ENCODE measurements at places on chromosomes 1 and 21.
A peak's percentile ranks its signal among the peaks of the same experiment; 100 is the strongest.

GRCh38 chr1:13766592-13767564 lies 66.9 kb downstream of the PRDM2 start:
- peak; percentile 28 for DNase-seq

DNA sequence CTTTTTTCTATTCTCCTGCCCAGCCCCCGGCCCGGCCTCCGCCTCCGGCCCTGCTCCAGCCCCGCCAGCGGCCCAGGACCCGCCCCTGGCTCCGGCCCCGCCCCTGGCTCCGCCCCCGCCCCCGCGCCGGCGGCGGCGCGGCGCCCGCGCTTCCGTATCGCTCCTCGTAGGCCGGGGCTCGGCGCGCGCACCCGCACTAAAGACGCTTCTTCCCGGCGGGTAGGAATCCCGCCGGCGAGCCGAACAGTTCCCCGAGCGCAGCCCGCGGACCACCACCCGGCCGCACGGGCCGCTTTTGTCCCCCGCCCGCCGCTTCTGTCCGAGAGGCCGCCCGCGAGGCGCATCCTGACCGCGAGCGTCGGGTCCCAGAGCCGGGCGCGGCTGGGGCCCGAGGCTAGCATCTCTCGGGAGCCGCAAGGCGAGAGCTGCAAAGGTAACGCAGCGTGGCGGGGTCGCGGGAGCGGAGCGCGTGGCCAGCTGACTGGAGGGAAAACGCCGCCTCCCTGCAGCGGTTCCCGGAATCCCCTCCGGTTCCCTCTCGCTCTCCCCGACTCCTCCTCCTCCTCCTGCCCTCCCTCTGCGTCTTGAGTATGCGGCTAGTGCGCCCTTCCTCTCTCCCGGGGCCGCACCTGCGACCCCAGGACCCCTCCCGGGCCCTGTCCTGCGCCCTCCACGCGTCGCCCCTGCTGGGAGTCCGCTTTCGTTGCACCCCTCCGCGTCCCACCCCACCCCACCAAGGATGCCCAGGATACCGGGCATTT lies at the start of gene IFNAR2:
Gene IFNAR2, plus strand, starts transcription at position 155 of the 761 bp plus-strand sequence. CDS start 11,985 bp downstream, outside the sequence.
- peak; percentile 87 for DNase-seq

DNA sequence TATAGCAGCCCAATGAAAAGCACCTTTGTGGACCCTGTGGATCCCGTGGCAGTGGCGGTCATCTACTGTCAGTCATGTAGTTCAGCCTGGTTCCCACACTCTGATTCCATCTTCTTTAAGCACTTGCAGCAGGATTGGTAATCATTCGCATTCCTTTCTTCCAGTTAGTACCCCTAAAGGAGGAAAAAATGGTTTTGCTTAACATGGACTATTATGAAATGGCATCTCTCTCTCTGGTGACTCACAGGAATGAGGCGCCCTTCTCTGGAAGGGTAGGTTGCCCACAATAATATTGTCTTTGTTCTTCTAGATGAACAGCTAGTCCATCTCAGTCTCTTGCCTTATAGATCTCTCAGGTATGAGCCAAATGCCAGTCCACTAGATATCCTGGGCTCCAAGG lies 127.9 kb upstream of the MROH9 start:
- peak; percentile 17 for DNase-seq

DNA sequence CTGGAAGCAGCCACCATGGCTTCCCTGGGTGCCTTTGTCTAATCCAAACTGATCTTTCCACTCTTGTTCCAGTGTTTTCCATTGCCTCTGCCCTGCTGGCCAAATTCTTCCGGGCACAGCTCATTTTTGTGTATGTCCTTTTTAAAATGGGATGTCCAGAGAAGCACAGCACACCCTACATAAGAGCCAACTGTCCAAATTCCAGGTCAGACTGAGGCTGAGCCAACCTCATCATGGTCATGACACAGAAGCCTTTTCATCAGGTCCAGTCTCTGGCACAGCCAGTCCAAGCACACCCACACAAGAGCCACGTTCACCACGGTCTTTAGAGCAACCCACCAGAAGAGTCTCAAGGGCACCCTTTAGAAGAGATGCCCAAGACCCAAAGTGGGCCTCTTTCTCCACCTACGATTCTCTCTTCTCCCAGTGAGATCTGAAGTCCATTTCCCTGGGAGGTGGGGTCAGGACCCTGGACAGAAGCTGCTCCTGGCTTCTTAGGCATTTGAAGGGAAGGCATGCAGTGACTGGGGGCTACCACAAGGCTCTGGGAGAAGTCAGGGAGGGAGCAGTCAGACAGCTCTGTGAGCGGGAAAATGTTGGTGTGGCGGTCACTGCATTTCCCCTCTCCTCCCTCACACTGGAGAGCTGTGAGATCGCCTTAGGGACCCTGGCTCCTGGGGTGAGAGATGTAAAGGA lies 53.2 kb downstream of the SYT2 start:
- peak; percentile 68 for DNase-seq

DNA sequence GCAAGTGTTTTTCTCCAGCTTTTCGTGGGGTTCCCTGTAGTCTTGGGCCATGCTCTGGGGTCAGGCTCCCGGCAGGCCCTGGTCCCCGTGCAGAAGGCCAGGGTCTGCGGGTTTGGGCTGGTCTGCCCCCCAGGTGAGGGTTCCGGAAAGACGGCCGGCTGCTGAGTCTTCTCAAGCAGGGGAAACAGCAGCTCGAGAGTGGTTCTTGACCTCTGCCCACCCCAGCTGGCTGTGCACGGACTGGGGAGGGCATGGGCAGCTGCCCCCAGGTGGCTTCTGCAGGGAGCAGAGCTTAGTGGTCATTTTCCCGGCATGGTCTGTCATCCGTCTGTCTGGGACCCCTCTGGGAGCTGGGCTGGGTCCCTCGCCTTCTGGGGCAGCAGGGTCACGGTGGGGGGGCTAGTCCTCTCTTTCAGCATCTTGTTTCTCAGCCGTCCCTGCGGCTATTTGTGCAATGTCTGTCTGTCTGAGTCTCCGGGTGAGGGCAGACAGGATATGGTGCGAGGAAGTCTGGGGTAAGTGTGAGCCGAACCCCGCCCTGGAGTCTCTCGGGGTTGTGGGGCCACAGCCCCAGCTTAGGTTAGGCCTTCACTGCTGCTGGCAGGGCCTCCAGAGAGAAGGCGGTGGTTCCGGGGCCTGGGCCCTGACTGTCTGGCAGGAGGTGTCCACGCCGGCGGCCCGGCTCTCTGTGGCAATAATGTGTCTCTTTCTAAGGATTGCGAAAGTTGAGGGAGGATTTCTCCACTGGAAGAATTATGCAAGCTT lies 6.1 kb downstream of the SKI start:
- peak; percentile 46 for DNase-seq

DNA sequence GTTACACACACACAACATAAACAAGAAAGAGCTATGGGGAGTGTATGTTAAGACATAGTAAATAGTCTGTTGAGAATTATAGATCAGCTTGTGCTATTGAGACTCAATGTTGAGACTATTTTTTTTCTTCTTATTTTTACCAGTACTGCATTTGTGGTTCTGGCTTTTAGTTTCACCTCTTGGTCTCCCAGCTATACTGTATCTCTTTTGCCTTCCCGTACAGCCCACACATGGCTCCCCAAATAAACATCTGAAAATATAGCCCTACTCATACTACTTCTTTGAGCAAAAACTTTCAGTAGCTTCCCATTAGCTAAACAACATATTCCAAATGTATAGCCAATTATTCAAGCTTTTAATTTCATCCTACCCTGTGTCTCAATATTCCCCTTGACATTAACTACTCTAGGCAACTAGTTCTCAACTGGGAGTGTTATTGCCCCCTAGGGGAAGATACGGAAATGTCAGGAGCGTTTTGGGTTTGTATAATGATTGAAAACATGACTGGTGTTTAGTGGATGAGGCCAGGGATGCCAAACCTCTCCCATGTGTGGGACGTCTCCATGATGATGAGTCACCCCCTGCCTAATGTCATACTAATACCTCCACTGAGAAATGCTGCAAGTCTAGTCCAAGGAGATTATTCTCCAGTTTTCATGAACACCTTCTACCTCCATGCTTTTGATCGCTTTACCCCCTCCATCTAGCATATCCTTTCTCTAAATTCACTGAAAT lies 6.8 kb downstream of the RPE65 start:
- DNase-seq, result peak; percentile 15

DNA sequence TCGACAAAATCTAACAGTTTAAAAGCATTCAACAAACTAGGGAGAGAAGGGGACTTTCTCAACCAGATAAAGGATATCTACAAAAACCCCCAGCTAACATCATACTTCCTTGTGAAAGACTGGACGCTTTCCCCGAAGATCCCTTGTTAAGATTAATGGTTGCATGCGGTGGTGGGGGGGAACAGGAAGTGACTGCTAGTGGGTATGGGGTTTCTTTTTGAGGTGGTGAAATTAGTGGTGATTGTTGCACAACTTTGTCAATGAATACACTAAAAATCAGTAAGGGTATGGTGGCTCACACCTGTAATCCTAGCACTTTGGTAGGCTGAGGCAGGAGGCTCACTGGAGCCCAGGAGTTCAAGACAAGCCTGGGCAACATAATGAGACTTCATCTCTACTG lies 26.9 kb upstream of the EYA3 start:
- DNase-seq, result no peak

- no peak for DNase-seq
Observed at GRCh38 chr1:160630523-160631451, 16.1 kb downstream of the SLAMF1 start.

GRCh38 chr1:194338241-194338948 lies 1152.0 kb upstream of the B3GALT2 start:
- DNase-seq, result no peak

- DNase-seq, result peak; percentile 11
Observed at GRCh38 chr1:99557546-99558202, 88.2 kb upstream of the PALMD start.

DNA sequence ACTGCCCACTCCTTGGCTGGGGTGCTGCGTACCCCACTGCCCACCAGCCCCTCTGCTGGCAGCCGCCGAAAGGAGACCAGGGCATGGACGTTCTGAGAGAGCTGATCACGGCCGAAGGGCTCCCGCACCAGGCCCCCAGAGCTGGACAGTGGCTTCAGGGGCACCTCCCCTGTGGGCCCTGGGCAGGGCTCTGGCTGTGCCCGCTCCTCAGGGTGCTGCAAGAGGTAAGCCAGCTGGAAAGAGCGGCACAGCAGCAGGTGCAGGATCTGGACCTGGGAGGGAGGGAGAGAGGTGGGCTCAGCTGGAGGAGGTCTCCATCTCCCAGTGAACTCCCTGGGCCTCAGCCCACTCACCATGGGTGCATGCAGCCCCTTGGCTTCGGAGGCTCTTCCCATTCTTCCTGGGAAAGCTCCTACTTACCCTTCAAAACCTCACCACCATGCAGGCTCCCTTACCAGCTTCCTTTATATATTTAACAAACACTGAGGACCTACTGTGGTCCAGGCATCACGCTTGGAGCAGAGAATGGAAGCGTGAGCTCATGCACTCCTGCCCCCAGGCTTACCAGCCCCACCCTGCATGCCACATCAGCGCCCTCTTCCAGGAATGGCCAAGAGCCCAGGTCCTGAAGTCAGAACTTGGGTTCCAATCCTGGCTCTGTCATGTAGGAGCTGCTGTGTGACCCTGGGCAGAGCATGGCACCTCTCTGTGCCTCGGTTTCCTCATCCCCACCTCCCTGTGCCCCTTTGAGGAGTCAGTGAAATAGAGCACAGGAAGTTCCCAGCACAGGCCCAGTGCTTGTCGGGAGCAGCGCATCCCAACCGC lies 6.8 kb upstream of the KIF17 start:
- DNase-seq, result no peak

DNA sequence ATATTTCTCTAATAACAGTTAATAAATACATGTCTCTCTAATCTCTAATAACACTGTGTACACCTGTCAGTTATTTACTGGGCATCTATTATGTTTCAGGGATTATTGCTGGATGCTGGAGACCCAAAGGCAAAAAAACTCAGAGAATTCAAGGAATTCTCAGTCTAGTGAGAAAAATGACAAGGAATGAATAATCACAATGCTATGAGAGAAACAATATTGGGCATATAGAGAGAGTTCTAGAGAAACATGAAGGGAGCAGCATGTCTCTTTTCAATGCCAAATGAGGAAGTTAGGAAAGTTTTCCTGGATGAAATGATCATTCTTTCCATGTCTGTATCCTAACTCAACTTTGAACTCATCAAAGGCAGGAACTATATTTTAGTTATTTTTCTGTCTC lies 82.8 kb downstream of the TNFSF18 start:
- no peak for DNase-seq

GRCh38 chr21:14629461-14629860 lies 83.3 kb upstream of the SAMSN1 start:
- DNase-seq, result no peak

DNA sequence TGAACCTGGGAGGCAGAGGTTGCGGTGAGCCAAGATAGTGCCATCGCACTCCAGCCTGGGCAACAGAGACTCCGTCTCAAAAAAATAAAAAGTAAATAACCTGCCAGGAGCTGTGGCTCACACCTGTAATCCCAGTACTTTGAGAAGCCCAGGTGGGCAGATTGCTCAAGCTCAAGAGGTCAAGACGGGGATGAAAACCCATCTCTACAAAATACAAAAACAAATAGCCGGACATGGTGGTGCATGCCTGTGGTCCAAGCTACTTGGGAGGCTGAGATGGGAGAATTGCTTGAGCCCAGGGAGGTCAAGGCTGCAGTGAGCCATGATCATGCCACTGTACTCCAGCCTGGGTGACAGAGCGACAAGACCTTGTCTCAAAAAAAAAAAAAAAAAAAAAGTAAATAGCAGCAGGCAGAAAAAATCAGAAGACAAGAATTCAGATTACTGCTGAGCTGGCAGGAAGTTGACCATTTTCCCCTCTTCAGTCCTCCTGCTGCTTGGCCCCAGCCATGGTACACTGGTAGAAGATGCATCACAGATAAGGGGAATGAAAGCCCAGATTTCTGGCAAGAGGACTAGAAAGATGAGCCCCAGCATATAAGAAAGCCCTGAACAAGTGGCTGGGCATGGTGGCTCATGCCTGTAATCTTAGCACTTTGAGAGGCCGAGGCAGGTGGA lies 97.6 kb downstream of the TOMM20 start:
- no peak for DNase-seq

- DNase-seq, result no peak
Observed at GRCh38 chr1:75034376-75034775, 99.8 kb upstream of the LHX8 start.

- DNase-seq, result no peak
Observed at GRCh38 chr1:216535059-216535458, 111.8 kb upstream of the USH2A start.

DNA sequence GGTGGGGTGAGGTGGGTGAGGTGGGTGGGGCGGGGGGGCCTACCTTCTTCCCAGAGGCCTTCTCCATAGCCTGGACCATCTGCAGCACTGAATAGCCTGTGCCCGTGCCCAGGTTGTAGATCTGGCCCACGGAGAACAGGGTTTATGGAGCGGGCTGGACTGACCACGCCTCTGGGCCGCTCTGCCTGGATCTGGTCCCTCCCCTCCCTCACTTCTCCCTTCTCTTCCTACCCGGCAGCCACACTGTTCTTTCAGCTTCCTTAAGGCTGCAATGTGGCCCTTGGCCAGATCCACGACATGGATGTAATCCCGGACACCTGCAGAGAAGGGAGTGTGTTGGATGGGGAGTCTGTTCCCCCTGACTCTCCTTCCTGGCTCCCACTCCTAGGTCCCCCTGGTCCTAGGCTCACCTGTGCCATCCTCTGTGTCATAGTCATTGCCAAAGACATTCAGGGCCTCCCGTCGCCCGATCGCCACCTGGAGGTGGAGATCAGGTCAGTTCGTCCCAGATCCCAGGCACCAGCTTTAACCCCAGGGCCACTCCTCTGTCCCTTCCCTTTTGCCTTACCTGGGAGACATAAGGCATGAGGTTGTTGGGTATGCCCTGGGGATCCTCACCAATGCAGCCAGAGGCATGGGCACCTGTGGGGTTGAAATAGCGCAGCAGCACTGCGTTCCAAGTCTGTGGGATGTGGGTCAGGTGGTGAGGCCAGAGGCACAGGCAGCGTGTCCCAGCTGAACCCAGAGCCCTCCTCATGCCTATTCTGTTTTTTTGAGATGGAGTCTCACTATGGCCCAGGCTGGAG lies 3.9 kb downstream of the GALE start:
- DNase-seq, result no peak

GRCh38 chr1:6234502-6235295 lies 1.1 kb downstream of the ICMT start:
- DNase-seq, result no peak
